ENCODE measurements at places on chromosomes 11 and 22.

GRCh38 chr11:33622806-33623205 lies 77.8 kb downstream of the C11orf91 start:
- DNase-seq, result no peak

DNA sequence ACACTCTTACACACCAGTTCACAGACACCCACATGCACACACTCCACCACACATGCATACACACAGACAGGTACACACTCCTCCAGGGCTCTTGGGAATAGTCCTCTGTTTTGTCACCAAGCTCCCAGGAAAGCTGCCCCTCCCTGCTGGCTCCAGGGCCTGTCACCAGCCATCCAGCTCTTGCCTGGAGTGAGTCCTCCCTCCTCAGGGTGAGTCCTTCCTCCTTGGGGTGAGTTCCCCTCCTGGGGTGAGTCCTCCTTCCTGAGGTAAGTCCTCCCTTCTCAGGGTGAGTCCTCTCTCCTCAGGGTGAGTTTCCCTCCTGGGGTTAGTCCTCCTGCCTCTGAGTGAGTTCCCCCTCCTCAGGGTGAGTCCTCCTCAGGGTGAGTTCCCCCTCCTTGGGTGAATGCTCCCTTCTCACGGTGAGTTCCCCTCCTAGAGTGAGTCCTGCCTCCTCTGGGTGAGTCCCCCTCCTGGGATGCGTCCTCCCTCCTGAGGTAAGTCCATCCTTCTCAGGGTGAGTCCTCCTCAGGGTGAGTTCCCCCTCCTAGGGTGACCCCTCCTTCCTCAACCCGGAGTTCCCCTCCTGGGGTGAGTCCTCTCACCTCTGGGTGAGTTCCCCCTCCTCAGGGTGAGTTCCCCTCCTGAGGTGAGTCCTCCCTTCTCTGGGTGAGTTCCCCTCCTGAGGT lies 100.6 kb upstream of the FGF3 start:
- DNase-seq, result no peak

GRCh38 chr11:120079750-120080610 lies 57.9 kb downstream of the TRIM29 start:
- DNase-seq, result peak; percentile 1

DNA sequence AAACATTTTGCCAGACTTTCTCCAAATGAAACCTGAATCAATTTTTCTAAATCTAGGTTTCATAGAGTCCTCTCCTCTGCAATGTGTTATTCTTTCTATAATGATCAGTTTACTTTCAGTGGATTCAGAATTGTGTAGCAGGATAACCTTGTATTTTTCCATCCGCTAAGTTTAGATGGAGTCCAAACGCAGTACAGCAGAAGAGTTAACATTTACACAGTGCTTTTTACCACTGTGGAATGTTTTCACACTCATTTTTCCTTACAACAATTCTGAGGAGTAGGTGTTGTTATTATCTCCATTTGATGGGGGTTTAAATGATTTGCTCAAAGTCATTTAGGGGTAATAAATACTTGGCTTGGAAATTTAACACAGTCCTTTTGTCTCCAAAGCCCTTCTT lies 9.6 kb downstream of the RAG1 start:
- DNase-seq, result no peak

DNA sequence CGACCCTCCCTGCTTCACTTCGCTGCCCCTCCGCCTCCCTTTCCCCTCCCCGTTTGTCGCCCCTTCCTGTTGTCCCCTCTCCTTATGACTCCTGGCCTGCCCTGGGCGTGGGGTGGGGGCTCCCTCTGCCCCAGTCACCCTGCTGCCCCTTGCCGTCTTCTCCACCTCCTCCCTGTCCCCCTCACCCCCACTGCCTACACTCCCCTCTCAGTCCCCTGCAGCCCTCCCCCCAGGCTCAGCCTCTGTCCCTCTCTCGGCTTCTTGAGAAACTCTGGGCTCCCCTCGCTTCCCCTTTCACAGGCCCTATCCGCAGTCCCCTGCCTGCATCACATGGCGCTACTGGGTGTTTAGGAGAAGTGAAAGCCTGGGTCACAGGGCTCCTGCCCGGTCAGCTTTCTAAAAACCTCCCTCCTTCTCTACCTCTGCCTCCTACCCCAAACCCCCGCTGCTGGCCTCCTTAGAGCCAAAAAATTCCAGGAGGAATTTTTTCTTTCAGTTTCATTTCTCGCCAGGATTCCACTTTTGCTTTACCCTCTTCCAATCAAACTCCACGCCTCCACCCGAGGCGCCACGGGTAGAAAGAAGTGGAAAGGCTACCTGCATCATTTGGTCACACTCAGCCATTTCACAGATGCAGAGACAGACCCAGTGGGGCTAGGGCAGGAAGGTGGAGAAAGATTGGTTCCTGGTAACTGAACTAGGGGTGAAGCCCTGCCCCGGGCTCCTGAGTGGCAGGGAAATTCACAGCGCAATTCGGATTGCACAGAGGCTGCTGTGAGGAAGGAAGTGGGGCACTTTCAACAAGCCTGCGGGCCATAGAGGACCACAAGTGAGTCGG lies at the start of gene SLC15A3:
TSS of gene SLC15A3 (minus strand) at position 273 of the 838 bp plus-strand sequence. CDS start 625 bp downstream, outside the sequence.
- no peak for DNase-seq

GRCh38 chr22:37999640-38000272 lies 15.4 kb upstream of the SOX10 start:
- no peak for DNase-seq

GRCh38 chr11:59224351-59224928 lies 11.7 kb upstream of the MPEG1 start:
- DNase-seq, result no peak

- no peak for DNase-seq
These were observed 486.8 kb downstream of the NTM start for GRCh38 chr11:131857246-131857645.
